CD4-positive, alpha-beta T cell treated with Interleukin-17A for 1 hour (primary cell): ENCODE measurements at places on chromosomes 4 and X.

GRCh38 chr4:75895744-75896314 is 6.4 kb downstream of the PPEF2 start:
- DNase-seq: peak; percentile 45

DNA sequence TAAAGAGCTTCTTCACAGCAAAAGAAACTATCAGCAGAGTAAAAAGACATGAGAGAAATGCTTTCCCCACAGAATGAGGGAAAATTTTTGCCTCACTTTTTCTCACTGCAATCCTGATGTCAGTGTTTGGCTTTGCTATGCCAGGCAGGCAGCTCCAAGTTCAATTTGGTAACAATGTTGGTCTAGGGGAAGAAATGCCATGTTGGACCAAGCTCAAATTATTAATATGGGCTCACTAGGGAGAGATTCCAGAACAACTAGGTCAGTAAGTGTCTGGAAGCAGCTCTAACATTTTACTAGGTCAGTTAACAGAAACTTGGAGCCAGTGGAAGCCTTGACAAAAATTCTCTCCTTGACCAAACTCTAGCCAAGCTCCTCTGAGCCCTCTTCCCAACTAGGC is 95.4 kb downstream of the NAF1 start:
- no peak for DNase-seq

- no peak for DNase-seq
Observed at GRCh38 chrX:133676344-133677122, 261.2 kb upstream of the GPC4 start.

- no peak for DNase-seq
Observed at GRCh38 chr4:147050356-147050765, 104.7 kb upstream of the TTC29 start.
